ENCODE measurements at places on chromosomes 5 and 9. TPM values are rescaled to one million over a fixed set of nuclear protein-coding genes. Genes with fewer than 3 reads are reported as not detected.

Gene CDH9
- total RNA-seq, result not detected

Gene MCTP1
- 16.6 TPM for total RNA-seq

Gene PIP5K1B
- not detected for total RNA-seq

Gene IL5
- not detected for total RNA-seq

Gene RORB
- total RNA-seq, result not detected

Gene PCDHB5
- total RNA-seq, result 0.63 TPM

Gene ZNF169
- total RNA-seq, result 2.4 TPM

Gene PPIC
- total RNA-seq, result 20.3 TPM

Gene TXNDC15
- total RNA-seq, result 126 TPM

Gene SLC6A19
- not detected for total RNA-seq

Gene CFAP77
- total RNA-seq, result not detected

Gene ZNF658
- total RNA-seq, result 3.6 TPM

Gene SPATA31A3
- not detected for total RNA-seq

Gene IQGAP2
- 0.17 TPM for total RNA-seq

Gene PCDHGB1
- 8.1 TPM for total RNA-seq

Gene NPR3
- total RNA-seq, result 5.6 TPM

Gene PFN3
- not detected for total RNA-seq

Gene GNE
- 25.7 TPM for total RNA-seq

Gene KIAA0825
- 3.1 TPM for total RNA-seq

Gene ZFP37
- total RNA-seq, result 4.9 TPM

Gene WNT8A
- not detected for total RNA-seq

Gene TERT
- 177 TPM for total RNA-seq

Gene CKMT2
- not detected for total RNA-seq

Gene CTXN3
- not detected for total RNA-seq

Gene SOX30
- not detected for total RNA-seq

Gene CMYA5
- total RNA-seq, result 0.06 TPM

Gene ZNF879
- total RNA-seq, result 4.7 TPM

Gene MINAR2
- not detected for total RNA-seq

Gene STK32A
- not detected for total RNA-seq

Gene ZNF883
- 1.0 TPM for total RNA-seq

Gene PCDHA12
- total RNA-seq, result not detected

Gene DBH
- not detected for total RNA-seq

Data from LHCN-M2 (cell line).